Lung (tissue), 17 donors: ENCODE measurements at places on chromosomes 7 and 10. TPM values are rescaled to one million over a fixed set of nuclear protein-coding genes. Genes with fewer than 3 reads are reported as not detected.

DNA sequence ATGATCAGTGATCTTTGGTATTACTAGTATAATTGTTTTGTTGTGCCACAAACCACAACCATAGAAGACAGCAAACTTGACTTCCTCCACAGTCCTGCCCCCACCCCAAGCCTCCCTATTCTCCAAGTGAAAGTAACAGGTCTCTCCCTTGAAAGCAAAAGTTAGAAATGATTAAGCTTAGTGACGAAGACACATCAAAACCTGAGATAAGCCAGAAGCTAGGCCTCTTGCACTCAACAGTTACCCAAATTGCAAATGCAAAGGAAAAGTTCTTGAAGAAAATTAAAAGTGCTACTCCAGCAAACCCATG is 7.5 kb downstream of the SAR1A start:
- DNase-seq: no peak

DNA sequence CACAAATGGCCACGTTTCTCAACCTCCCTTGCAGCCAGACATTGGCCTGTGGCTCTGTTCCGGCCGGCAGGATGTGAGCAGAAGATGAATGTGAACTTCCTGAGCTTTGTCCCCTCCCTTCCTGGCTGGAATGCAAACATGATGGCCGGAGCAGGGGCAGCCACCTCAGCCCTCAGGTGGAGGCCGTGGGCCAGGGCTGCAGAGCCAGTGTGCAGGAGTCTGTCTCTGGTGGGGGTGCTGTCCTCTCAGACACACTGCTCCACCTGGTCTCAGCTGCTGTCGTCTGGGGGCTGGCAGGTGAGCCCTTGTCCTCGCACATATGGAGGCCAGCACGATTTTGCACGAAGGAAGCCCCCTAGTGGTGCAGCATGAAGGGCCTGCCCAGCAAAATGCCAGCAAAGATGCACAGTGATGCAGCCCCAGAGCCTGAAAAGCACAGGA is 25.3 kb upstream of the PWWP2B start:
- no peak for DNase-seq

DNA sequence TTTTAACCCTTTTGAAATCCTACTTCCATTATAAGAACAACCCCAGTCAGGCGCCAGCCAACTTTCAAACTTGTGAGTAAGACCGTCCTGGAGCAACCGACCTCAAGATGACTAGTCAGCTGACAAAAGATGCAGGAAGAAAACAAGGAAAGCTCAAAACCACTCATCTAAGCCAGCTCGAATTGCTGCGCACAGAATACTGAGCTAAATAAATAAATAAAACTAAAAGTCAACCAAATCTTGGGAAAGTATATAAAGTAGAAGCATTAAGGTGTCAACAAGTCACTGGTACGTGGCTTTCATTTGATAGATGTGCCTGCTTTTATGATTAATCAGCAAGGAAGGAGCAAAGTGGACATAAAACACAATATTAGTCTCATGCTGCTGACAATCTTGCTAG is 1269.8 kb downstream of the XPNPEP1 start:
- DNase-seq: no peak

DNA sequence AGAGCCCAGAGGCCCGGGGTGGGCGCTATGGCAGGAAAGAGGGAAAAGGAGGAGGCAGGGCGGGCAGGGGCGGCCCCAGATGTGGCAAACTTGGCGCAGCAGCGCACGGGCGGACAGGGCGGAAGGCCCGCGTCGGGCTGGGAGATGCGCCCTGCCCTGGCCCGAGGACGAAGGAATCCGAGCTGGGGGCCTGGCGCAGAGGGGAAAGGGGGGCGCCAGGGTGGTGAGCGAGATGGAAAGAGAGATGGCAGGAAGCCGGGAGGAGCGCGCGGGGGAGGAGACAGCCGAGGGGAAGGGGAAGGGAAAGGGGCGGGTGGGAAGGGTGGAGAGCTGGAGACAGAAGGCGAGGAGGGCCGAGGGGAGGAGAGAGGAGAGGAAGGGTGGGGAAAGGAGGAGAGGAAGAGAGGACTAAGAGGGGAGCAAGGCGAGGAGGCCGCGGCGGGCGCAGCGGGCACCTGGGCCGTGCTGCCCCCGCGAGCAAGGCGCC is at the start of gene MARVELD1:
TSS of gene MARVELD1 (plus strand) at position 392 of the 487 bp plus-strand sequence. CDS start 147 bp downstream, outside the sequence.
- DNase-seq: peak; percentile 90

The OR2A12 gene
- total RNA-seq: not detected

GRCh38 chr7:100573691-100574361 is at the start of gene SAP25:
TSS of gene SAP25 (minus strand) at chr7:100573900. CDS start at chr7:100573742, 158 bp downstream.
- DNase-seq: no peak

GRCh38 chr10:44313761-44314165 is 71.1 kb downstream of the CXCL12 start:
- no peak for DNase-seq
